ENCODE measurements at places on chromosomes 7 and 10.

DNA sequence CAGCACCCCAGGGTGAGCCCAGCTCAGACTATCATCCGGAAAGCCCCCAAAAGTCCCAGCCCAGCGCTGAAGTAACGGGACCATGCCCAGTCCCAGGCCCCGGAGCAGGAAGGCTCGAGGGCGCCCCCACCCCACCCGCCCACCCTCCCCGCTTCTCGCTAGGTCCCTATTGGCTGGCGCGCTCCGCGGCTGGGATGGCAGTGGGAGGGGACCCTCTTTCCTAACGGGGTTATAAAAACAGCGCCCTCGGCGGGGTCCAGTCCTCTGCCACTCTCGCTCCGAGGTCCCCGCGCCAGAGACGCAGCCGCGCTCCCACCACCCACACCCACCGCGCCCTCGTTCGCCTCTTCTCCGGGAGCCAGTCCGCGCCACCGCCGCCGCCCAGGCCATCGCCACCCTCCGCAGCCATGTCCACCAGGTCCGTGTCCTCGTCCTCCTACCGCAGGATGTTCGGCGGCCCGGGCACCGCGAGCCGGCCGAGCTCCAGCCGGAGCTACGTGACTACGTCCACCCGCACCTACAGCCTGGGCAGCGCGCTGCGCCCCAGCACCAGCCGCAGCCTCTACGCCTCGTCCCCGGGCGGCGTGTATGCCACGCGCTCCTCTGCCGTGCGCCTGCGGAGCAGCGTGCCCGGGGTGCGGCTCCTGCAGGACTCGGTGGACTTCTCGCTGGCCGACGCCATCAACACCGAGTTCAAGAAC, 1.1 kb downstream of the VIM start:
- peak; percentile 40 for DNase-seq

- no peak for DNase-seq
Observed at GRCh38 chr7:101165958-101166647, 734 bp upstream of the VGF start.

- no peak for DNase-seq
Observed at GRCh38 chr10:17805330-17805729, 3.8 kb upstream of the MRC1 start.

GRCh38 chr7:48540746-48541145, 369.5 kb downstream of the ABCA13 start:
- DNase-seq = no peak

All from PC-3 (cell line).